GM04503 (cell line): ENCODE measurements at places on chromosomes 3 and 15.

- no peak for DNase-seq
Measured at GRCh38 chr15:80242802-80243201, 9.2 kb downstream of the CTXND1 start.

- DNase-seq, result no peak
Measured at GRCh38 chr3:28924744-28925360, 356.0 kb upstream of the RBMS3 start.

DNA sequence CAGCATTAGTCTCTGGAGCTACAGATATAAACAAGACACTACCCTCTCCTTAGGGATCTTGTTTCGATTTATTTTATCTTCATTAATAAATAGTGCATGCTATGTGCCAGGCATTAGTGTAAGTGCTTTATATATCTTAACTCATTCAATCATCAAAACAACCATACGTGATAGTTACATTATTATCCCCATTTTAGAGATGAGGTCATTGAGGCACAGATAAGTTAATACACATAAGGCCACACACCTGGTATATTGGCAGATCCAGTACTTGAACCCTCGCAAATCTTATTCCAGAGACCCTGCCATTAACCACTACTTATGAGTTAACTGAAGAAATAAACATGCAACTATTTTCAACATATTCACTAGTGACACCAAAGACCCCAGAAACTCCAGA, 25.7 kb upstream of the NR2F2 start:
- no peak for DNase-seq

DNA sequence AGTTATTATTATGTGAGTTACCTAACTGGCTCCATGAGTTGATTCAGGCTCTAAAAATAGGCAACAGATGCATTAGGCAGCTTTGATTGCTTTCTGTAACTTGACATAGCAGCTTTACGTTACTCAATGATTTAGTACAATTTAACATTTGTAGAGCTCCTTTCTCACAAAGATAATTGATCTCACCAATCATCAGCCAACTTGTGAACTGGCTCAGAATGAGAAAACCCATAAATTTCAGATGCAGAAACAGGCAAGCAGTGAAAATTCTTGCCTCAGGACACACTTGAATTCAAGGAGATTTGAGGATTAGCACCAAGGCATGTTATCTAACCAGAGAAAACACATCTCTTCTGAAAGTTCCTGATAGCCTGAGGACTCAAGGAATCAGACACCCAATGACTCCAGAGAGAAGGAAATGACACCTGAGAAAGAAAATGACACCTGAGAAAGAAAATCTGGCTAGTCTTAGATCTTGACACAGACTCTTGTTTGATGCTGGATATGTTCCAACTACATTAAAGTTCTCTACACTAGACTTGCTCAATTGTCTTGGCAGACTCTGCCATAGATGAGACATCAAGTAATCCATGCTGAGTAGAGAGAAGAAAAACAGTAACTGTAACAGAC, 315.1 kb upstream of the CBLB start:
- DNase-seq, result peak; percentile 77

GRCh38 chr3:63951492-63952247, 39.5 kb upstream of the SCAANT1 start:
- DNase-seq, result no peak

DNA sequence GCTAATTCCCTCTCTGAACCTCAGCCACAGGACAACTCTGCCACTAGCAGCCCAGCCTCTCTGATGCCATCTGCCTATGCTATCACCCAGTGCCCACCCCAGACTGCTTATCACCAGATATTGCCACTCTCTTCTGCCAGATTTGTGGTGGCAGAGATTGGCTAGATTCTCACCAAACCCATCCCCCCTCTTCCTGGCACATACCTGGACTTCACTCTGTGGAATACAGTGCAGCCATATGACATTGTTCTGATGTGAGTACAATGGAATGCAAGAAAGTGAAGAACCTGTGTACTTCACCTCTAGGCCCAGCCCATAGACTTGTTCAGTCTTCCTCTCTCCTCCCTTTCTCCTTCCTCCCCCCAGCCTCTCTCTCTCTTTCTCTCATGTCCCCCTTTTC, 46.9 kb upstream of the NTRK3 start:
- no peak for DNase-seq

DNA sequence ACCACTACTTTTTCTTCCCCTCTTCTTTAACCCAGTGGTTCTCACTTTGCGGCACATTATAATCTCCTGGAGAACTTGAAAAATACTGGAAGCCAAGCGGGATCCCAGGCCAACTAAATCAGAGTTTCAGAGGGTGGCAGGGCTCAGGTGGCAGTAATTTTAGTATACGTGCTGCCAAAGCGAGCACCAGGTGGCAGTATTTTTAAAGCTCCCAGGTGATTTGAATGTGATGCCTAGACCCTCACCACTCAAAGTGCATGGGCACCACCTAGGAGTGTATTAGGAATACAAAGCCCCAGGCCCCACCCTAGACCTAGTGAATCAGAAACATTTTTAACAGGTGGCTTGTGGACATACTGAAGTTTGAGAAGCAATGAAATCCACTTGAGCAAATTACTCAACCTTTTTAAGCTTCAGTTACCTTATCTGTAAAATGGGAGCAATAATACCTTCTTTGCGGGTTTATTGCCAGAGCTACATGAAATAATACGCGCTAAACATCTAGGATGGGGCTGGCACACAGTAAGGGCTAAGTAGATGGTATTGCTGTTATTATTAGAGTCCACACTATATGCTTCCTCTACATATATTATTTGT, 8.3 kb downstream of the B3GALNT1 start:
- no peak for DNase-seq

GRCh38 chr15:60095711-60096110, 91.6 kb downstream of the FOXB1 start:
- DNase-seq, result no peak

GRCh38 chr15:69593981-69594966, 141.7 kb downstream of the RPLP1 start:
- DNase-seq, result no peak

- DNase-seq, result no peak
Measured at GRCh38 chr3:107133891-107134290, 243.3 kb upstream of the CCDC54 start.

GRCh38 chr3:134711284-134711683, 60.5 kb upstream of the KY start:
- no peak for DNase-seq

DNA sequence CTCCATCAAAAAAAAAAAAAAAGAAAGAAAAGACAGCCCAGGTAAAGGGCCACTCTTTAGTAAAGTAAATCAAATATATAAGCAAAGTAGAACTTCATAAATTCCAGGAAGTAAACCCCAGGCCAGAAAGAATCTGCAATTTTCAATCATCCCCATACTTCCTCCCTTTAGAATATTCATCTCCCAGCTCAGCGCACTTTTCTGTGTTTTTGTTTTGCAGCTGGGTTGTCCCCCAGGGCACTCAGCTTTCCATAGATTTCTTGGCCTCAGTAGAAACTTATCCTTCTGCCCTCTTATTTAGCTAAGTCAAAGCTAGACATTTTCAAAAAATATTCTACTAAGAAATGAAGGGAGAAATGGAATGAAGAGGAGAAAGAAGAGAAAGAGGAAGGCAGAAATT, 24.0 kb upstream of the SPRED1 start:
- no peak for DNase-seq

- no peak for DNase-seq
Measured at GRCh38 chr15:64923546-64923945, 11.8 kb downstream of the ANKDD1A start.

GRCh38 chr15:36389107-36389506, 190.3 kb upstream of the CDIN1 start:
- no peak for DNase-seq

DNA sequence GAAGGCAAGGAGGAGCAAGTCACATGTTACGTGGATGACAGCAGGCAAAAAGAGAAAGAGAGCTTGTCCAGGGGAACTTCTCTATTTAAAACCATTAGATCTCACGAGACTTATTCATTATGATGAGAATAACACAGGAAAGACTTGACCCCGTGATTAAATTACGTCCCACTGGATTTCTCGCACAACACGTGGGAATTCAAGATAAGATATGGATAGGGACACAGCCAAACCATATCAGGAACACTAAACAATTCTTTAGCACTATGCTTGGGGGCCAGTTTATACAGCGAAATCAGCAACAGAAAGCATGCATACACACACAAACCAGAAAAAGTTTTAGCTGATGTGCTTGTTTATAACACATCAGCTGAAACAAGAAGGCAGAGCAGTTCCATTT, 704.2 kb downstream of the OTOL1 start:
- no peak for DNase-seq

DNA sequence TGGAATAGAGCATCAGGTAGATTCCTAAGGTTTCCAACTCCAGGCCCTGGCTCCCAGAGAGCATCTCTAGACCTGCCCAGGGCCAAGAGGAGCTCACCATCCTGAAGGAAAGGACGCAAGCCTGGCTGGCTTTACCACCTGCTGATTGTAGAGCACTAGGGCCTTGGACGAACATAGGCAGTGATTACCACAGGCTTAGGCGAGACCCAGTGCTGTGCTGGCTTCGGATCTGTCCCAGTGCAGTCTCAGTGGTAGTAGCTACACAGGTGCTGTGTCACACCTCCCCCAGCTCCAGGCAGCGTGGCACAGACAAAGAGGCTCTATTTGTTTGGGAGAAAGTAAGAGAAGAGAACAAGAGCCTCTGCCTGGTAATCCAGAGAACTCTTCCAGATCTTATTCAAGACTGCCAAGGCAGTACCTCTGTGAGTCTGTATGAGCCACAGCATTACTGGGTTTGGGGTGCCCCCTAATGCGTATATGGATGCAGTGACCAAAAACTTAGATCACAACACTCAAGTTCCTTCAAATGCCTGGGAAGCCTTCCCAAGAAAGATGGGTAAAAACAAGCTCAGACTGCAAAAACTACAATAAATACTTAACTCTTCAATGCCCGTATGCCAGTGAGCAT, 25.4 kb downstream of the ISG20 start:
- no peak for DNase-seq

DNA sequence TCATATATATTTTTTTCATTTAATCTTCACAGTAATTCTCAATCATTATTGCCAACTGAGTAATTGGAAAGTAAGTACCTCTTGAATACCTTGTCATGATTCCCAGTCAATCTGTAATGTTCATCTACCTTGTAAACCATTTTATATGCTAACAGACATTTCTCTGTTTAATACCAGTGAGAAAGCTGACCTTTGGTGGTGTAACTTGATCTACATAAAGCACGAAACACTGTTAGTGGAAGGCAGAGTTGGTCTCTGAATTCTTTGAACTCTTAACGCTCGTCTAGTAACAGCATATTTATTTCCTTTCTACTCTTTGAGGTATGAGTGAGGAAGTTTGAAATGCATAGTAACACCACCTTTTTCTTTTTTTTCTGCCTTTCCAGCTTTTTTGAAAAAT, 59.5 kb downstream of the SLC25A26 start:
- DNase-seq, result no peak

DNA sequence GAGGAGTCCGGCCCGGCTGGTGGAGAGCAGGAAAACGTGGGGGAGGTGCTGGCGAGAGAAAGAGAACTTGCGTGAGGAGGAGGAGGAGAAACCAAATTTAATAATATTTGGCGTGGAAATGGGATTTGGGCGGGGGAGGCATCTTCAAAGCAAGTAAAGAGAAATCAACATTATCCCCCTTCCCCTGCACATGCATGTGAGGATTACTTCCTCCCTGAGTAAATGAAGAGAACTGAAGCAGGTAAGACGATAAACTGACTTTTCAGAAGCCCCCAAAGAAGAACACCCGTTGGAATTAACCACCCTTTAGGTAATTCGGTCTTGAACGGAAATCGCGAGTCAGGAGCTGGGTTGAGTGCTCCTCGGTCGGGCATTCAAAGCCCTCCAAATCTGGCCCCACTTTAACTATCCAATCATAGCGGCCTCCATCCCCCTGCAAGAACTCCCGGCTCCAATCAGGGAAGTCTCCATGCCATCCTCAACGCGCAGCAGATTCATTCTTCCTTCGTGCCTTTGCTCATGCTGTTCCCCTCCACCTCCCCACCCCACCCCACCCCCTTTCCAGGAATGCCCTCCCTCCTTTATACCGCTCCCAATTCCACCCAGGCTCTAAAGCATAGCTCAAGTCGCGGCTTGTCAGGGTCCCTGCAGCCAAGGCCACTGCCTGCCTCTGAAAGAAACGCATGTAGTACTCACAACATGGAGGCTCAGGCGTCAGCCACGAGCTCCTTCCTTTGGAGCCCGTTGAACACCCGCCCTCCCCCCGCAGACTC, 545 bp upstream of the RFX7 start:
- no peak for DNase-seq

- no peak for DNase-seq
Measured at GRCh38 chr15:61921093-61921492, 139.2 kb downstream of the VPS13C start.

GRCh38 chr3:58792921-58793451, 126.4 kb upstream of the FAM3D start:
- DNase-seq, result peak; percentile 1
